Left forelimb (tissue), 1 donor: ENCODE measurements at places on chromosomes 4 and X.

- no peak for DNase-seq
Measured at GRCh38 chr4:86848136-86848535, 1.0 kb downstream of the SLC10A6 start.

GRCh38 chrX:154436374-154436982, 476 bp upstream of the GDI1 start:
- DNase-seq, result no peak

GRCh38 chr4:17698116-17698515, 83.3 kb downstream of the FAM184B start:
- no peak for DNase-seq

GRCh38 chr4:152464030-152464823, 71.7 kb downstream of the FBXW7 start:
- DNase-seq, result no peak

GRCh38 chr4:125091-125771, 930 bp downstream of the ZNF718 start:
- DNase-seq, result no peak

GRCh38 chr4:146442801-146443200, 78.9 kb downstream of the SLC10A7 start:
- no peak for DNase-seq

DNA sequence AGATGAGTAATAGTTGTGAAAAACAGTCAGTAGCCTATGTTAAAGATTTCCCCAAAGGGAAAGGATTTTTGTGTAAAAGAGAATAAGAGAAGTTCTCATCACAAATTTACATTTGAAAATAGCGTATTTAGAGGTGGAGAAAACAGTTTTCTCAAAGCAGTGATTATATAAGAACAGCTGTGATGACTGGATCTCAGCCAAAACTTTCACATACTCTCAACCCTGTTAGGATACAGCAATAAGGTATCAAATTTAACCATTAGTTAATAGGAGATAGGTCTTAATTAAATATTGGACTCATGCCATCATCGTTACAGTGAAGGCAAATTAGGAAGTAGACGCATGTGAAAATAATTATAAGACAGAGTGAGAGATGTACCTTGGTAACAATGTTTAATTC, 622.7 kb downstream of the PCDH18 start:
- DNase-seq, result no peak

- no peak for DNase-seq
Measured at GRCh38 chrX:35040871-35041270, 98.3 kb downstream of the FAM47B start.

GRCh38 chr4:82373486-82373815, 340 bp downstream of the HNRNPD start:
- DNase-seq, result no peak

- no peak for DNase-seq
Measured at GRCh38 chr4:182435401-182435800, 192.2 kb downstream of the TENM3 start.

- DNase-seq, result no peak
Measured at GRCh38 chrX:105765691-105766090, 56.6 kb upstream of the NRK start.

GRCh38 chrX:11239230-11239629, 54.0 kb upstream of the AMELX start:
- no peak for DNase-seq

GRCh38 chr4:60648774-60649173, 551.4 kb upstream of the ADGRL3 start:
- DNase-seq, result no peak

DNA sequence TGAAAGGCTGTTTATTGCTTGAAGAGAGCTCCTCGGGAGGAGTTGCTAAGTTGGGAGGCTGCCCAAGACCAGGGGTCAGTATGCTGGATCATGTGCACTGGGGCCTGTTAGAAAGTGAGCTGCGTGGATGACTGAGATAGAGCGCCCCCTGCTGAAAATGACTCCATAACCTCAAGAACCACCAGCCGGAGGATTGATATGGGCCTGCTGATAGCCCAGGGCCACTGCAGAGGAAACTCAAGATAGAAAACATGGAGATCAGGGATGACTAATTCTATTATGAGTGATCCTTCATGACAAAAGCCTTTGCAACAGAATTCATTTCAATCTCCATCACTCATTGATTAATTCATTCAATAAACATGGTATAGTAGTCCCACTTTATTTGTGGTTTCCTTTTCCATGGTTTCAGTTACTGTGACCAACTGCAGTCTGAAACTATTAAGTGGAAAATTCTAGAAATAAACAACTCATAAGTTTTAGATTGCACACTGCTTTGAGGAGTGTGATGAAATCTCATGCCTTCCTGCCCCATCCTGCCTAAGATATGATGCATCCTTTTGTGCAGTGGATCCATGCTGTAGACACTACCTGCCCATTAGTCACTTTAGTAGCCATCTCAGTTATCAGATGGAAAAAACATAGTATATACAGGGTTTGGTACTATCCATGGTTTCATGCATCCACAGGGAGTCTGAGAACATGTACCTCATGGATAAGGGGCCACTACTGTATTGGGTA, 126.7 kb upstream of the MBNL3 start:
- DNase-seq, result no peak

GRCh38 chr4:7822137-7822505, 117.5 kb downstream of the AFAP1 start:
- DNase-seq, result no peak

DNA sequence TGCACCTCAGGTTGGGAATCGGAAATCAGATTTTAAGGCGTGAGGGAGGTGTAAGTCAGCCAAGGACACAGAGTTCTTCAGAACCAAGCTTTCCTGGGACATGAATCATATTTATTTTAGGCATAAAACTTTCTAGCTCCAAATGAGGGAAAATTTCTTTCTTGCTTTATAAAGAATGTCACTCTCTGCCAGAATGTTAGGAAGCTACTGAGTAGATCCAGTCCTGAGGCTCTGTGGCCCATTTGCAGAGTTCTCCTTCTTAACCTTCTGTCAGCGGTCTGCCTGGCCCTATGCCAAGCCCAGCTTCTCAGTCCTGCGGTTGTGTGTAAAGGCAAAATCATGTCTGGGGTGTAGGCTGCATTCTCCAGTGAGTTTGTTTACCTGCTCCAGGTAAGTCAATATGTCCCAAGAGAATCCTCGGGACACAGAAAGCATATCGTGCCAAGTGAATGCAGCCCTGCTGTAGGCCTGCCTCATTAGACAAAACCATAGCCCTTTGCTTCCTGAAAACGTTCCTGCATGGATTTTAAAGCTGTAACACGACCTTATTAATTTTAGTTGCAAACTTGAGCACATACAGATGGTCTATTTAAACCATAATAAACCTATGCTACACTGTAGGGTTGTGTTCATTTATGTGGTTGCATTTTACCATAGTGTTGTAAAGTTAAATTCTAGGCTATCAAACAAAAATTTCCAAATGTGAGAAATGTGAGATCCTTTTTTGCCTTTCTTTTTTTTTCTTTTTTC, 29.2 kb upstream of the CCNI start:
- DNase-seq, result no peak

DNA sequence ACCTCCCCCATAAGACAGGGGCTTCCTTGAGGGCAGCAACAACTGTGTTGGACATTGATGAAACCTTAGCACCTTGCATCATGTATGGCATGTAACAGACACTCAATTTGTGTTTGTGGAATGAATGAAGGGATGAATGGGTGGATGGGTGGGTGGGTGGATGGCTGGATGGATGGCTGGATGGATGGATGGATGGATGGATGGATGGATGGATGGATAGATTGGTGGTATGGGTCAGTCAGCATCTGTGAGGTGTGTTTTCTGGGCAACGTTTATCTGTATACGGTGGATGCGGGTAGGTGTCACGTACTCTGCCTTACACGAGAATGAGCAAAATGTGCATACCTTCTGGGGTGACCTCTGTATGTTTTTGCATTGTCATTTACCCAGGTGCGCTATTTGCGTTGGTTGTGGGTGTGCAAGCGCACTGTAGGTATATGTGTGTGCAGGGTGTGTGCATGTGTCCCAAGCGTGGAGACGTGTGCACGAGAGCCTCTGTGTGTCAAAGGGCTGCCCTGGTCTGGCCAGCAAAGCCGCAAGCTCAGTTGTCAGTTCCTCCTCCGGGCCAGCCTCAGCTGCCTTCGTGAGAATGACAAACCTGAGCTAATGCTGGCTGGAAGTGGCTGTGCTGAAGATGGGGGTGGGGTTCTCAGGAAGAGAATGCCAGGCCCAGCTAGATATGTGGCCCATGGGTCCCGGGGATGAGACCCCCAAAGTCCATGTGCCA, 26.5 kb downstream of the ELF4 start:
- DNase-seq, result no peak

- no peak for DNase-seq
Measured at GRCh38 chr4:6253111-6253510, 16.5 kb upstream of the WFS1 start.

DNA sequence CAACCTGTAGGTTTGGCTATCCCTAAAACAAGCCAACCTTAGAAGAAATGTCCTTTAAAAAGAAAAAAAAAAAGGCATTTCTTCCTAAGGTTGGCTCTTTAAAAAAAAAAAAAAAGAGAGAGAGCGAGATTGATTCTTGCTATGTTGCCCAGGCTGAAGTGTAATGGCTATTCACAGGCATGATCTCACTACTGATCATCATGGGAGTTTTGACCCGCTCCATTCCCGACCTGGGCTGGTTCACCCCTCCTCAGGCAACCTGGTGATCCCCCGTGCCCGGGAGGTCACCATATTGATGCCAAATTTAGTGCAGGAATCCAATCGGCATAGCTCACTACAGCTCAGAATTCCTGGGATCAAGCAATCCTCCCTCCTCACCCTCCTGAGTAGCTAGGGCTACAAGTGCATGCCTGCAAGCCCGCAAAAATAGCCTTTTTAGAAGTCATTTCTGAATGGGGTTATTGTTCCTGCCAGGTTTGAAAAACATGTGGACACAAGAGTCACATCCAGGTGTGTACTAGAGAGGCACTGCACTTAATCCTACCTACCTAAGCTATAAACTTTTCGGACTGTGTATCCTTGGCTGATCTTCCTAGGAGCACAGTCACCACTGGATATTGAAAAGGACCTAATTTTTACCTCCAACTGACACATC, 61.4 kb upstream of the ZCCHC13 start:
- no peak for DNase-seq

GRCh38 chr4:86220121-86220520, 139.7 kb downstream of the MAPK10 start:
- no peak for DNase-seq

DNA sequence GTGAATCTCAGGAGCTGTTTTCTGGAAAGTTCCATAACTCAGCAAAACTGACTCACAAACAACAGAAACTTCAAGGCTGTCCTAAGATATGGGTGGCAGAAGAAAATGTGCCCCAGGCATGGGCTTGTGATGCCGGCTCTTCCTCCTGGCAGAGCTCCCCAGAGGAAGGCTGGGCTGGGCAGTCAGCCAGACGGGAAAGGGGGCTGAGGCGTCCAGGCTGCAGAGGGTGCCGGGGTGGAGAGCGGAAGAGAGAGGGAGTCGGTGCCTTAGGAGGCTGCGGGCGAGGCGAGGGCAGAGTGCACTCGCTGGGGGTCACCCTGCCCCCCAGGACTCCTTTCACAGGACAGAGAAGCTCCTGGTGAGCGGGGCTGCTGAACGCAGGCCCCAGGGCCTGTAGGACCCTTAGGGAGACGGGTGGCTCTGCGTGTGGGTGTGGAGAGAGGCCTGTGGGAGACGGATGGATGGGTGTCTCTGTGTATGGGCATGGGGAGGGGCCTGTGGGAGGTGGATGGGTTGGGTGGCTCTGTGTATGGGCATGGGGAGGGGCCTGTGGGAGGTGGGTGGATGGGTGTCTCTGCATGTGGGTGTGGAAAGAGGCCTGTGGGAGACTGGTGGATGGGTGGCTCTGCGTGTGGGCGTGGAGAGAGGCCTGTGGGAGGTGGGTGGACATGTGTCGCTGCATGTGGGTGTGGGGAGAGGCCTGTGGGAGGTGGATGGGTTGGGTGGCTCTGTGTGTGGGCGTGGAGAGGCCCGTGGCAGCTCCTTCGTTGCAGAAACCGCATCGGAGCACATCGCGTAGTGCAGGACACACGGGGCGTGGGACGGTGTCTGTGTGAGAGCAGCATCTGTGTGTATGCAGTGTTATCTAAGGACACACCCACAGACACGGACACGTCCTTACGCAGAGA, 15.9 kb downstream of the PCGF3 start:
- DNase-seq, result no peak

DNA sequence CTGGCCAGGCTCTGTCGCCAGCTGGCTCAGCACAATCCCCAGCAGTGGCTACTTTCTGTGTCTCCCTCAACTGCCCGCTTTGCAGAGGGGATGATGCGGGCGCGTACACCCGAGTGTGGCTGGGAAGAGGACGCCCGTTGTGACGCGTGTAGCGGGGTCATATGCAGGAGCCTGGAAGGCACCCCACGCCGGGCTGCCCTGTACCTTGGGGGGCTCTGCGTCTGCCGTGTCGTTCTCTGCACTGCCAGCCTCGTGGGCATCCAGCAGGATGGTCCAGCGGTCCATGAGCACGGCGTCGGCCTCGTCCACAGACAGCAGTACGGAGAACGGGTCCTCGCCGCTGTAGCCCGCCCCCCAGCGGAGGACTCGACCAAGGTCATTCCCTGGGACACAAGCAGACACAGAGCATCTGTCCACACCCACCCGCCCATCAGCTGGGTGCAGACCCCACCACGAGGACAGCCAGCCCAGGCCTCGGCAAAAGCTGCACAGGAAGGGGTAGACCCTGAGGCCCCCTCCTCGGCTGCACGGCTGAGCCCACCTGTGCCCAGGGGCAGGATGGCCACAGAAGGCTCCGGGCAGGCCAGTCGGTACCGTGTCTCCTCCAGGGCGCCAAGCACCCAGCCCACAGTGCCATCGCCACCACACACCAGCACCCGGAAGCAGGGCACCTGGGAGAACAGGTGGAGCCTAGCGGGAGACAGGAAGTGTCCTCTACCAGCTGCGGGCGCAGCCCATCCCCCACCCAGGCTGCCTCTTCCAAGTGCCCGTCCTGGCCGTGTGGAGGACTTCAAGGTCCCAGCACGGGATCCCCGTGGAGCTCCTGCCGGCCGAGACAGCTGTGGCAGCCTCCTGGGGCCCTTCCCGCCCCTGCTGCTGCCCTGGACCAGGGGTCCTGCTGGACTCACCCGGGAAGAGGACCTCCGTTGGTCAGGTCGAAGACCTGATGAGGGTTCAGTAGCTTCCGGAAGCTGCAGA, 10.8 kb downstream of the DGKQ start:
- no peak for DNase-seq

- no peak for DNase-seq
Measured at GRCh38 chr4:115660465-115660864, 547.0 kb upstream of the NDST4 start.

GRCh38 chr4:94995684-94996394, 238.1 kb downstream of the BMPR1B start:
- peak; percentile 68 for DNase-seq

DNA sequence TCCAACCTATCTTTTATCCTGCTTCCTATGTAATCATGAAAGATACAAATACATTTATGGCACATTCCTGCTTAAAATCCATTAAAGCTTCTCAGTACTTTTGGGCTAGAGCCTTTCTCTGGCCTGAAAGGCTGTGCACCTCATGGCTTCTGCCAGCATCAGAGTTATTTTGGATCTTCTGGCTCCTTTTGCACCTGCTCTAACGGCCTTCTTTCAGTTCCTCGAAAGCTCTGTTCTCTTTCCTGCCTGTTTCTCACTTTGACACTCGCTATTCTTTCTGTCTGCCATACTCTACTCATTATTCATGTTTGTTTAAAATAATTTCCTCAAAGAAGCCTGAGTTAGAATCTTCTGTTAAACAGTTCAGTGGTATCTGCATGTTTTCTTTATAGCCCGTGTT, 86.0 kb downstream of the LRP2BP start:
- no peak for DNase-seq

- no peak for DNase-seq
Measured at GRCh38 chr4:73607375-73608033, 12.7 kb downstream of the RASSF6 start.

- DNase-seq, result no peak
Measured at GRCh38 chrX:22059775-22060174, 27.6 kb downstream of the PHEX start.

- no peak for DNase-seq
Measured at GRCh38 chrX:63330681-63331080, 20.5 kb downstream of the SPIN4 start.
